ENCODE measurements at places on chromosomes 2 and 18. TPM values are rescaled to one million over a fixed set of nuclear protein-coding genes. Genes with fewer than 3 reads are reported as not detected.

GAREM2 gene
- 3.3 TPM for total RNA-seq

EFHD1 gene
- 1.9 TPM for total RNA-seq

LYG2 gene
- not detected for total RNA-seq

LRRC30 gene
- total RNA-seq = not detected

CNDP1 gene
- total RNA-seq = not detected

NEU4 gene
- total RNA-seq = not detected

KCNE4 gene
- total RNA-seq = 30.5 TPM

SKA1 gene
- 0.81 TPM for total RNA-seq

LYG1 gene
- total RNA-seq = 0.32 TPM

GPR39 gene
- 15.3 TPM for total RNA-seq

FRZB gene
- 0.32 TPM for total RNA-seq

FBLN7 gene
- 1.3 TPM for total RNA-seq

Data from hair follicle dermal papilla cell (primary cell).